ENCODE measurements at places on chromosomes 5 and 9.

DNA sequence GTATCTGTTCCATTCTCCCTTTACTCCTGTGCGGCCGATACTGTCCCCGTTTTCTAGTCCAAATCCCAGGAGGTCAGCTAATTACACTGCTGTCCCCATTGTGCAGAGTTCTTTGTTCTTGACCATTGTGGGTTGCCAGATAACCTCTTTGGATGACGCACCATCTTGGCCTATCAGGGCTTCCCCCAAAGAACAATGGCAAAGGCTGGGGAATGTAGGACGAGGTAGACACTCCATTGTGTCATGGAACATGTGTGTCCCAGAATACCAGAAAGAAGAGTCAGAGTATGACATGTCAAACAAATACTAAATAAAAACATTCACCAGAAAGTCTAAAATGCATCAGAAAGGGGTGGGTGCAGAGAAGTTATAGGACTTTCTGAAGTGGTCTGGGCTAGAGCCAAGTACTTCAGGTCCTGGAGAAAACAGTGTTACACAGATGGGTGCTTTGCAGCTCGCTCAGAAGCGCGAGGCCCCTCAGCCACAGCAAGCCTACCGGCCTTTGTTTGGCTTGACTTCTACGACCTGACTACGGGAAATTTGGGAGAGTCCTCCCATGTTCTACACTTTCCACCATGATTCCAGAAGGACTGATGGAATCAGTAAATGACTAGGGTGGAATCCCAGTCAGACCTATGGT lies 83.2 kb upstream of the SSBP2 start:
- no peak for DNase-seq

GRCh38 chr9:116420993-116421538 lies 266.0 kb upstream of the TRIM32 start:
- DNase-seq, result no peak

GRCh38 chr9:27059907-27060306 lies 49.1 kb upstream of the TEK start:
- no peak for DNase-seq

GRCh38 chr5:135446615-135447014 lies 533 bp downstream of the DCANP1 start:
- DNase-seq, result no peak

DNA sequence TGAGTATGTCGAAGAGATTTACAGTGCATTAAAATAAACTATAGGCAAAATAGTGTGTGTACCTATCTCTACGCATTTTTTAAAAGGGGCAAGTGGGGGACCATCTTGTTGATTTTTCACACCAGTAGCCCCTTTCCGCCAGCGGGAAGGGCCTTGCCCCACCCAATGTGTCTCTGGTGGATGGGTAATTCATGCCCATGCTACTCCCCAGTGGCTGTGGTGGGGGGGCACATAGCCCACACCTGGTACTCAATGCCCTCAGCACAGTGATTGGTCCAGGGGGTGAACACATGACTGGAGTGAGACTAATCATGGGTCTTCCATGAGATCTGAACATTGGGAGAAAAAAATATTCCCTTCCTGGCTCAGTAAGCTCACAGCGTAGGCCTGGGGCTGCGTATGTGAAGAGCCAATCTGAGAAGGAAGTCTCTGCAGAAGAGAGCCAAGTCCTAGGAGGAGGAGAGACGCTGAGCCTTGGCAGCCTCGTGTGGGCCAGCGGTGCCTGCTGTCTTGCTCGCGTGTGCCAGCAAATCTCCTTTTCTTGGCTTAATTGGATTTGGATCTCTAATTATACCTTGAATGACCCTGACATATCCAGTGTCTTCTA lies 103.4 kb downstream of the ADAMTS2 start:
- no peak for DNase-seq

- DNase-seq, result no peak
These were observed 246.7 kb downstream of the ADAMTSL1 start for GRCh38 chr9:18720691-18721090.

DNA sequence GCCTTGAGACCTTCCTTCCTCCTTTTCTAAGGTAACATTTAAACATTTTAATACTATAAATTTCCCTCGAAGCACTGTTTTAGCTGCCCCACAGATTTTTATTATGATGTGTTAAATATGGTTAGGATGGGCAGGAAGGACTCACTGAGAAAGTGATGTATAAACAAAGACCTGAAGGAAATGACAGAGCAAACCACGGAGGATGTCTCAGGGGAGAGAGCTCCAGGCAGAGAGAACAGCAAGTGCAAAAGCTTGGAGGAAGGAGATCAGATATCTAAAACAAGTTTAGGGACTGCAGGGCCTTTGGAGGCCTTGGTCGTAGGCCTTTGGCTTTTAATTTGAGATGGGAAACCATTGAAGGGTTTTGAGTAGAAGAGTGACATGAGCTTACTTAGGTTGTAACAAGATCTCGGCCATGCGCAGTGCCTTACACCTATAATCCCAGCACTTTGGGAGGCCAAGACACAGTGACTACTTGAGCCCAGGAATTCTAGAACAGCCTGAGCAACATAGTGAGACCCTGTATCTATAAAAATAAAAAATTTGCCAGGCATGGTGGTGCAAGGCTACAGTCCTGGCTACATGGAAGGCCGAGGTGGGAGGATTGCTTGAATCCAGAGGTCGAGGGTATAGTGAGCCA lies 35.5 kb upstream of the LRRTM2 start:
- no peak for DNase-seq

GRCh38 chr5:96478983-96479382 lies 45.9 kb upstream of the PCSK1 start:
- no peak for DNase-seq

- DNase-seq, result peak; percentile 2
These were observed 68.6 kb downstream of the NLN start for GRCh38 chr5:65790371-65791163.

- DNase-seq, result no peak
These were observed 478.3 kb downstream of the DMRT2 start for GRCh38 chr9:1528456-1528855.

GRCh38 chr5:42426016-42426415 lies 2.8 kb downstream of the GHR start:
- no peak for DNase-seq

DNA sequence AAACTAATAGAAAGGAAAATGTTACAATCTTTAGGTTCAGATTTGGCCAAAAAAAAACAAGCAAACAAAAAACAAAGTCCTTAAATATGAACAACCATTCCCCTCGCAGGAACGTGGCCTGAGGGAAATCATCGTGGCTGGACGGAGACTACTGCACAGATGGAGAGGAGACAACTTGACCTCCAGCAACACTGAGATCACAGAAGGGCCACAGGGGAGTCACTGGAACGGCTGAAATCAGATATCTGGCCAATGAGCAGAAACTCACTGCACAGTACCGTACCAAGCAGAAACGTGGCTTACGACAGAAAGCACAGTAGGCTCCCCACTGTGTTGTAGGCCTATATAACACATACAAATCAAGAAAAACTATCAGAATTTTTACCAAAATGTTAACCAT lies 27.7 kb downstream of the CAMSAP1 start:
- no peak for DNase-seq

GRCh38 chr5:95191330-95191729 lies 93.6 kb downstream of the MCTP1 start:
- DNase-seq, result no peak

DNA sequence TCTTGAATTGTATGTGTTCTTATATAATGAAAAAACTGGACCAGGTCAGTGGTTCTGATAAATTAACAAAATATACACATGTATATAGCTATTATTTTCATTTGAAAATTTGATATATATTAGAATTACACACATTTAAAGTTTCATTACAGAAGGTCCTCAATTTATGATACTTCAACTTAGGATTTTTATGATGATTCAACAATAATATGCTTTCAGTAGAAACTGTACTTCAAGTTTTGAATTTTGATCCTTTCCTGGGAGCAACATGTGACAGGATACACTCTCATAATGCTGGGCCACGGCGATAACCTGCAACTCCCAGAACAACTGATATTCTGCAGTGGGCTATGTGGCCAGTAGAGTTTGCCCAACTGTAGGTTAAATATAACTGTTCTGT lies 344.7 kb downstream of the TAF11L14 start:
- DNase-seq, result no peak

DNA sequence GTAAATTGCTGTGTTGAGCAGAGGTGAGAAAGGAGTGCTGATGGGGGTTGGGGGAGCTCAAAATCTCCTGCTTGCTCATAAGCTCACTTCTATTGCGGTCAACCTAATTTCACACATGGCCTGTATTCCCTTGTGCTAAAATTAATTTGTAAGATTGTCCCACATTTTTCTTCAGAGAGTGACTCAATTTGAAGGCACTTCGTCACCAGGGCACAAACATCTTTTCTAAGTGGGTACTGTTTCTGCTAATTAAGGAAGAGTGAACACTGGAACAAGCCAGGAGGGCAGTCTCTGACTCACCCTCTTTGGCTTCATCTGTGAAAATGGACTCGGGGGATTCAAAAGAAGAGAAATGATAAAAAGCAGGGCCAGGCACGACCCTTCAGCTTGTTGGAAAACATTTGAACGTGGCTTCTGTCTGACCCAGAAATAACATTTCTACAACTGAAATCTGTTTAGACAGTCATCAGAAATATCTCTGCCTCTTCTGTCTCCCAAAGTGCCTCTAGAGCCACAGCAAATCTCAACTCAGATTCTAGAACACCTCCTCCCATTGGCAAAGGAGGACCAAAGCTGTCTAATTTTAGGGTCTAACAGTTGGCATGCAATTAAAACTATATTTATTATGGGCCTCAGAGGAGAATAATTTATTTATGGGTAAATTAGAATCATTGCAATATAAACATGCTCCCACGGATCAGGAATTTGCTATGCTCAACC lies 49.8 kb downstream of the FEM1C start:
- no peak for DNase-seq

GRCh38 chr5:36161361-36161760 lies 9.4 kb downstream of the SKP2 start:
- no peak for DNase-seq

DNA sequence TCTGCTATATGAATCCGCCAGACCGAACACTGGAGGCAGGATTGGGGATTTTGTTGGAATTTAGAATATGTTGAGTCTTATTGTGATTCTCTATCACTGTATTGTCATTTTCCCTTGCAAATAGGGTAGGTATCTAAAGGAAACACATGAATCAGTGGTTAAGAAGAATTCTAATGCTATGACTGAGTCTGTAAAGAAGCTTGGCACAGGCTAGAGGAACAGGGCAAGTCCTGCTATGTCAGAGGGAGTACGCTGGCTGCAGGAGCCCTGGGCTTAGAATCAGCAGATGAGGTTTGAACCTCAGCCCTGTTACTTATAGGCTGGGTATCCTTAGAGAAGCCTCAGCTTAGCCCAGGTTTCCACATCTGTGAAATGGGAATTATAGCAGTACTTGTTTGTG lies 198.1 kb downstream of the NR3C1 start:
- DNase-seq, result no peak

Data from activated CD8-positive, alpha-beta memory T cell treated with anti-CD3 and anti-CD28 coated beads for 1 hour (primary cell).